Activated CD8-positive, alpha-beta memory T cell treated with anti-CD3 and anti-CD28 coated beads for 4 hours (primary cell): ENCODE measurements at places on chromosomes 13 and 19.

GRCh38 chr13:26749285-26749684, 11.3 kb downstream of the GPR12 start:
- no peak for DNase-seq

DNA sequence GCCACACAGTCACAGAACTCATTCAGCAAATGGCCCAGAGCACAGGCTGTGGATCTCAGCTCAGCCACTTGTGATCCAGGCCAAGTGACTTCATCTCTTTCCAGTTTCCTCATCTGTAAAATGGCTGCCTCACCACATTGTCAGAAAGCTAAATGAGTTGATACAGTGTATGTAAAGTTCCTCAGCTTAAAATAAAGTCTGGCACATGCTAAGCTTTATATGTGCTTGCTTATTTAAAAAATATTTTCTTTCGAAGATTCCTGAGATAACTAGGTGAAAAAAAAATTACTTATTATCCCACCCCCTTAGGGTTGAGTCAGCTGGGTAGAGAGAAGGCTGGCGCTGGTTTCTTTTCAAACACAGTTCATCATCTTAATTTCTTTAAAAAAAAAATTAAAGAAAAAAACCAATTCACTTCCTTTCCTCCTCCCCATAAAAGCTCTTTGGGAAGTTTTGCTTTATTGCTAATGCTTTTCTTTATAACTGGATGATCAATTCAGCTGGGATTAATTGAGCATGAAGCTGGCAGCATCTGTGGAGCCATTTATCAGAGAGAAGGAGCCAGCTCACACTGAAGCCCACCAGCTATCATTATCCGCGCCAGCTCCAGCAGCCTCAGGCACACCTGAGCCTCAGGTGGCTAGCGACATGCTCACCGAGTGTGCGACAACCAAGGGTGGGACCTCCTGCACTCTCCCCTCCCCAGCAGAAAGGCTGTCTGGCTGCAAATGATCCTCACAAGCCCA, 354.9 kb downstream of the FOXO1 start:
- no peak for DNase-seq

GRCh38 chr19:33388231-33388724, 14.8 kb downstream of the CEBPG start:
- DNase-seq: no peak

GRCh38 chr13:19179916-19180315, 1.7 kb downstream of the TUBA3C start:
- DNase-seq: no peak

DNA sequence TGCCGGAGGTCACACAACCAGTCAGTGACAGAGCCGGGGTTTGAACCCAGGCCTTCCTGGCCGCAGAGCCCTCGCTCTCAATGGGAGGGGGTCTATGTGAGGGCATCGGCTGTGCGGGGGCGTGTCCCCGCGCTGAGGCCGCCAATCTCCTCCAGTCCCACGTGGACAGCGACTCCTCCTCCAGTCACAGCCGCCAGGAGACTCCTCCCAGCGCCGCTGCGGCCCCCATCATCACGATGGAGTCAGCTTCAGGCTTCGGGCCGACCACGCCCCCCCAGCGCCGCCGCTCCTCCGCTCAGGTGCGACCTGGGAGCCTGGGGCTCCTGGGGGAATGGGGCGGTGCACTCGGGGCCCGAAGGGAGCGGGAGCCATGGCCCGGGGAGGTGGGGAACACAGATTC, 6.0 kb downstream of the SPRED3 start:
- peak; percentile 39 for DNase-seq

DNA sequence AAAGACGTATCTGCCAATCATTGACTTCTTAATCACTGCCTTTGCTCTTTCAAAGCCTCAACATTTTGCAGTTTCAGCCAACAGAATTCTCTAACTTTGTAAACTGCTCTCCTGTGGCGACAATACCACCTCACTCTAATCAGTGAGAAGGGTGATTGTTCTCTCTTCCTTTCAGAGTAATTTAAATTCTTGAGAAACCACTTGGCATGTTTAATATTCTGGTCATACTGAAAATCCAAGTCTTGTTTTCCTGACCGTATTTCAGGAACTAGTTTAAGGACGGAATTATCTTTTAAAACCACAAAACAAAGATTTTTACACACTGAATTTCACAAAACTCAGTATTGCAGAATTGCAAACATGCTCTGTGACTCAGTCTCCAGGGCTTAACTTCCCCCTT, 5.2 kb upstream of the CDC16 start:
- DNase-seq: no peak

- DNase-seq: no peak
These were observed 139.0 kb downstream of the FLT1 start for GRCh38 chr13:28355822-28356371.

DNA sequence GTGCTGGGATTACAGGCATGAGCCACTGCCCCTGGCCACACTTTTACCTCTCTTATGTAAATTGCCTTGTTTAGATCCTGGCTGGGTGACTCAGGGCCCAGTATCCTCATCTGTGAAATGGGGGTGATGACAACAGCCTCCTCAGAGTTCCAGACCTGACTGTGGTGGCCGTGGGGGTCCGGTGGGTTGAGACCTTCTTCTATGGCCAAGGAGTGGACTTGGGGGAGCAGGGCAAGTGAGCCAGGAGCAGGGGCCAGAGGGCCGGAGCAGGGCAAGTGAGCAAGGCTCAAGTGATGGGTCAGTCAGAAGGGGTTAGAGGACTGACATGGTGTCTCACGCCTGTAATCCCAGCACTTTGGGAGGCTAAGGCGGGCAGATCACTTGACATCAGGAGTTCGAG, 28.7 kb upstream of the ADGRE5 start:
- no peak for DNase-seq

DNA sequence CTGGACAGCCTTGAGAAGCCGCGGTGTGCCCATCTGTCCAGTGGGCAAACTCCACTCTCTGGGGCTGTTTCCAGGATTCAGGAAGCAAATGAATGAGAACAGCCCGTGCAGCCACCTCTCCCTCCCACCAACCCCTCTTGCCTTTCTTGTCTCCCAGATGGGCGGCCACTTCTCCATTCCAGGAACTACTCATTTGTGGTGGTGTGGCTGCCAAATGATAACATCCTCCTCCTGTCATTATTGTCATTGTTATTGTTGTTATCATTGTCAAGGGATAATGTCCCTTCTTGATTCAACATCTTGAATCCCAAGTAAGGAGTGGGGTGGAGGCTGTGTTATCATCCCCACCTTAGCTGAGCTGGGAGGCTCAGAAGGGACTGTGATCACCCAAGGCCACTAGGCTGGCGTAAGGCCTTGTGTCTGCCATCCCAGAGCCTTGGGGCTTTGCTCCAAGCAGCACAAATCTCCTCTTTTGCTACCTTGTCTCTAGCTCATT, 1.6 kb downstream of the DNM2 start:
- DNase-seq: no peak
